ENCODE measurements at places on chromosomes 13 and 19.

DNA sequence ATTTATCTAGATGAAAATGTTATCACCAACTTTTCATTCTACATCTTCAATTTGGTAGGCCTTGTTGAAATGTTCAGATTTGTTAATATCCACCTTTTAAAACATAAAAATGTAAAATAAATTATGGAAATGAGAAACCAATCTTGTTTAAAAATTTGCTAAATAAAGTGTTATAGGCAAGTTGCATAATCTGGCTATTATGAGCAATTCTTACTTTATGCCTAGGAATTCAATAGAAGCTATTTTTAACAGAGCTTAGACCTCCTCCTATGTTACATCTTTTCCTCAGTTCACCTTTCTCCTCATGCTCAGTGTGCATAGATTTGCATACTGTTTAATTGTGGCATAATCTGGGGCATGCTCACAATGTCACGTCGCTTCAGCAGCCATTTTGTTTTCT is 87.9 kb upstream of the POSTN start:
- no peak for DNase-seq

GRCh38 chr13:72537395-72537780 is 190.0 kb downstream of the MZT1 start:
- DNase-seq = no peak

- no peak for DNase-seq
These were observed 63.4 kb downstream of the CELF5 start for GRCh38 chr19:3287814-3288213.

- no peak for DNase-seq
These were observed 13.9 kb downstream of the MPND start for GRCh38 chr19:4357095-4357797.

GRCh38 chr13:66974174-66974573 is 256.0 kb downstream of the PCDH9 start:
- no peak for DNase-seq

DNA sequence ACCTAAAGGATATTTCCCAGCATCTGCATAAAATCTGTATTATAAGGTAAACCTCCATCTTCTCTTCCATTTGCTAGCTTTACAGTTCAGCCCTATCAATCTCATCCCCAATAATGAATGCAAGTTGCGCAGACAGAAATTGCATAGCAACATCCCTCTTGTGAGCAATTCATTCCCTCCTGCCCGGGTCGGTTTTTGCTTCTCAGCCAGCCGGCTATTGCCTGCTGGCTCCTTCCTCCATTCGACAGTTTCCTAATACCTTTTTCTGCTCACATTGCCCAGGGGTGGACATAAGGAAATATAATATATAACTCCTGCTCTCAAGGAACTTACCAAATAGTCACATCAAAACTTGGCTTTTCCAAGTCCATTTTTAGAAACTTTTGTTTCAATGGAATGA is 125.2 kb downstream of the FGF9 start:
- DNase-seq = no peak

DNA sequence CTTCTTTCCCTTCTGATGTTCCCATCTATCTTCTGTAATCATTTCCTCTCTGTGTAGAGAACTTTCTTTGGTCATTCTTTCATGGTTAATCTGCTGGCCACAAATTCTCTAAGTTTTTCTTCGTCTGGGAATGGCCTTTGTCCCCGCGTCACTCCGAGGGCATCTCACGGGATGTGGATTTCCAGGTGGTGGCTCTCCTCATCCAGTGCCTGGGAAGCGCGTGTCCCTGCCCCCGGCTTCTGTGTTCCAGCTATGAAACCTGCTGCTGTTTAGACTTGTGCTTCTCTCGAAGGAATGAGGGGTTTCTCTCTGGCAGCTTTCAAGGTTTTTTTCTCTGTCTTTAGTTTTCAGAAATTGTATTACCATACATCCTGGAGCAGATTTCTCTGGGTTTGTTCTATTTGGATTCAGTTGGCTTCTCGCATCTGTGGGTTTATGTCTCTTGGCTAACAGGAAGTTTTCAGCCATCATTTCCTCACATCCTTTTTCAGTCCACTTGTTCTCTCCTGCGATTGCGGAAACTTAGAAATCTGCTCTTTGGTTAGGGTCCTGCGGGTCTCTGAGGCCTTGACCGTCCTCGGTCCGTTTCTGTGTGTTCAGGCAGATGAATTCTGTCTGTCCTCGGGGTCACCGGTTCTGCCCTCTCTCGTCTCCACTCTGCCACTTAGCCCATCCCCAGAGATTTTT is 36.9 kb upstream of the DCUN1D2 start:
- DNase-seq = no peak

GRCh38 chr19:10061717-10062310 is 24.3 kb upstream of the SHFL start:
- DNase-seq = no peak

GRCh38 chr19:54179921-54180461 is 7.0 kb upstream of the TMC4 start:
- DNase-seq = peak; percentile 95

DNA sequence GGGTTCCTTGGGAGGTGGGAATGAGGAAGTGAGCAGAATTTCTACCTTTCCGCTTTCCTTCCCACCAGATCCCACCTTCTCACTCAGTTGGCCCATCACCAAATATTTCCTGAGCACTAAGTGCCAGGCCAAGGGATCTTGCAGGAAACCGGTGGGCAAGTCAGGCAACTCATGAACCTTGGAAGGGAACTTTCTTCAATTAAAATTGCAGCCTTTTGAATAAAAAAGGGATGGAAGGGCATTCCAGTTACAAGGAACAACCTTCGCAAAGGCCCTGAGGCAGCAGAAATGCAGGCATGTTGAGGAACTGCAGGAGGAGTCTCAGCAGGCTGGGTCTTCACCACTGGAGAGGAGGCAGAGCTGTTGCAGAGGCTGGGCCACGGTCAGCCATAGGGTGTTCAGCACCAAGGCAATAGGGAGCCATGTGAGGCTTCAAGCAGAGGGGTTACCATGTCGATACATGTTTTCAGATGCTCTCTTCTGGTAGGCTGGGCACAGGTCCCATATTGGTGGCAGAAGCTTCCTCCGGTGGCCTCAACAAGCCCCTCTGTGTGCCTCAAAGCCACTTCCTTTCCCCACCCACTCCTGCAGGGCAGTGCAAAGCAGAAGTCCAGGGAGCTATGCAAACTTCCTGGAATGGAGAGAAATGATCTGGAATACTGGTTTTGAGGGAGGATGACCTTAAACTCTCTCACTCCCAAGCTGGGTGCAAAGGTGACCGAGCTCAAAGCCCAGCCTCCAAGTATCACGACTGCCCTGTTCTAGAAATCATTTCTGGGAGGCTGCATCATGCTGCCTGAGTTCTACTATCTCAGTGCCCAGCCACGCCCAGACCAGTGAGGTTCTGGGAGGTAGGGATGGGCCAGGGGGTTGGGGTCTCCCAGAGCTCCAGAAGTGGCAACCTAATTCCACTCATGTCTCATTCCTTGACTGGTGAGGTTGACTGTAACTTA is at the start of gene FUT6:
TSS of gene FUT6 (minus strand) at position 638 of the 953 bp plus-strand sequence. CDS start 7,135 bp downstream, outside the sequence.
- DNase-seq = no peak

GRCh38 chr19:46116121-46116520 is 8.4 kb downstream of the IGFL3 start:
- DNase-seq = no peak
